ENCODE measurements at places on chromosomes 11 and 22. TPM values are rescaled to one million over a fixed set of nuclear protein-coding genes. Genes with fewer than 3 reads are reported as not detected.

Gene OR4C46
- not detected for total RNA-seq

Gene UFD1
- total RNA-seq = 34.0 TPM

Gene TSPAN4
- total RNA-seq = 88.3 TPM

Gene LRRN4CL
- 9.0 TPM for total RNA-seq

Gene RFPL3
- total RNA-seq = not detected

Gene ANO9
- 55.7 TPM for total RNA-seq

Measured in lower leg skin (tissue), 4 donors.